Activated T-helper 1 cell treated with anti-CD3 and anti-CD28 coated beads, Interleukin-2, amount 50 U/mL, for 16 hours (primary cell): ENCODE measurements at places on chromosomes 3 and 15.
A peak's percentile ranks its signal among the peaks of the same experiment; 100 is the strongest.

DNA sequence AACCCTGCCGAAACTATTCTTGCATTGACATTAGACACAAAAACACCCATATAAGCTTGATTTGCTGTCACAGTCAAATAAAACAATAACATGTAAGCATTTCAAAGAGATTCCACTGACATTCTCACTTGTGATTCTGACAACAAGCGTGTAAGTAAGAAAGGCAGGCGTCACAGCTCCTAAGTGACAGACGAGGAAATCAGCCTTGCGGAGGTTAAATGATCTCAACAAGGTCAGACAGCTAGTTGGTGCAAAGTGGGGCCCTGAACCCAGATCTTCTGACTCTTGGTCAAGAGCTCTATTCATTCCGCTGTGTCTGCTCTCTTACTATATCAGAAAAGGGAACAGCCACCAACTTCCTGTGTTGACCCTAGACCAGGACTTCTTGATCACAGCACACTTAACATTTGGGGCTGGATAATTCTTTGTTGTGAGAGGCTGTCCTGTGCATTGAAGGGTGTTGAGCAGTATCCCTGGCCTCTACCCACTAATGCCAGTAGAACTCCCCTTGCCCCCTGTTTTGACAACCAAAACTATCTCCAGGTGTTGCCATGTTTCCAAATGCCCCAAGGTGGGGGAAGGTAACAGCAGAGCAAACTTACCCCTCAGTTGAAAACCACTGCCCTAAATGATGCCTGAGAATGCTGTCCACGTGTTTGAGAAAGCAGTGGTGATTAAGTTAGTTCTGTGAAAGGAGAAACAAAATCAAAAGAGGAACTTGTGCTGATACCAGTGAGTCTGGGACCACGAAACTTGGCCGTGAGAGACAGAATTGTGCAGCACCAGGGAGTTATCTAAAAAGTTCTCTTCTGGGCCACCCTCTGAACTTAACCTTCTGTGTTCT is 86.1 kb downstream of the LIPC start:
- DNase-seq, result no peak

DNA sequence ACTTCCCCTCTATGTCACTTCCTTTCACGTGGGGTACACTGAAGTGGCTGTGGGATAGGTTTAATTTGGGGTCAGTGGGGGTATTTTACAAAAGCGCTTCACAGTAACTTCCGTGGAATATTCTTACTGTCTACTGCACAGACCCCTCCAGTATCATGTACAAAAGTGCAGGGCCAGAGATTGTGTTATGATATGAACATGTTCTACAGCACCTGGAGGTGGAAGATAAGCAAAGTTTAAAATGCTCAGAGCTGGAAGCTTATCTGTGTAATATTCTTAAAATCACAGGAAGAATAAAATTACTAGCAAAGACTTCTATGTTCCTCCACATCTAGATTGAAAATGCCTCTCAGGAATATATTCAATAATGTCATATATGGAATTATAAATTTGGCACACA is 84.1 kb upstream of the TRIM42 start:
- DNase-seq, result no peak

DNA sequence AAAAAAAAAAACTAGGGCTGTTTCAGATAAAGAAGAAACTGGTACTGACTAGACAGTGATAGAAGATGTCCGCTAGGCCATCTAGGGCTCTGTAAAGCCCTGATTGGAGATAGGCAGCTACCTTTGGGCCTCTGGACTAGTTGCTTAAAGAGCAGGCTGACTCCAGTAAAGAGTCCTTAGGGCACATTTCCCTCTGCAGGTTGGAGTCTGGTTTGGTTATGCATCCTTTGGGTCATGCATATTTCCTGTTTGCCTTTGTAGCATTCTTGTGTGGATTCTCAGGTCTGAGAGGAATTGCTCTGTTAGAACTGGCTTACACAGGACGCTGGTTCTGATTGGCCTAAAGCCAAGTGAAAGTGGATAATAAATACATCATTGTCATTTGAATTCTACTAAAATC is 165.5 kb upstream of the LRRN1 start:
- DNase-seq, result no peak

DNA sequence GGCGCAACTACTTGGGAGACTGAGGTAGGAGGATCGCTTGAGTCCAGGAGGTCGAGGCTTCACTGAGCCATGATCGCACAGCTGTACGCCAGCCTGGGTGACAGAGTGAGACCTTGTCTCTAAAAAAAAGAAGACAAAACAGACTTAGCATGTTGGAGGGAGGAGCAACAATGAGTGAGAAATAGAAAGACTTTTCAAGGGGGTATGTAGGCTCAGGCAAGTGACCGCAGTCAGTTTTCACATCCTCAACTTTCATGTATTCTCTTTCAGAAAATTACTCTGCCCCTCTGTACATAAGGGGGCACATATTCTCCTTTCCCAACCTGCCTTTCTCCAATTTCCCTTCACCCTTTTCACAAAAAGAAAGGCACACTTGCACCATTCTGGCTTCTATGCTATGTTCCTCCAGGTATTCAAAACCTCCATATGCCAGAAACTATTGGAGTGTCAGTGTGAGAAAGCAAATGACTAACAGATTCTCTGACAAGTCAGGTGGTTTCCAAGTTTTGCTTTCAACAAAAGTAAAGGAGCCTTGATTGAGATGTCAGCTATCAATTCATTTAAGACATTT is 7.6 kb downstream of the NSUN3 start:
- no peak for DNase-seq

- DNase-seq, result no peak
Observed at GRCh38 chr15:64288577-64288976, 67.4 kb downstream of the CSNK1G1 start.

GRCh38 chr3:11846281-11847266 is at the start of gene TAMM41:
TSS of gene TAMM41 (minus strand) at chr3:11846885. CDS start at chr3:11846636, 249 bp downstream.
- peak; percentile 81 for DNase-seq

DNA sequence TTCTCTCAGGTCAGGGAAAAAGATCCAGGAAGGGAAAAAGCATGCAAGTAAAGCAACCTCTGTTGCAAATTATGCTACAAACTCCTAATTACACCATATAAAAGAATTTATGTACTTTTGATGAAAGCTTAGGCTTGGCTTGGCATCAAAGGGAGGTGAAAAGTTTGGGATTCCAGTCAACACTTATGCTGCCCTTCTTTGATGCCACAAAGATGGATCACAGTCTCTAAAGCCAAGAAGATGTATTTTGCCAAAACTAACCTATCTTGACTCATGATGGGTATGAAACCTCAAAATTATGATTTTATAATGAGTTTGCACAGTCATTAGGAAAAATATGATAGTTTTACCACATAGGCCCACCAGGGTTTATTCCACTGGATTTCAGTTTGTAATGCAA is 101.0 kb upstream of the CCDC80 start:
- no peak for DNase-seq

GRCh38 chr3:54630101-54630623 is 297.7 kb downstream of the LRTM1 start:
- DNase-seq, result no peak

DNA sequence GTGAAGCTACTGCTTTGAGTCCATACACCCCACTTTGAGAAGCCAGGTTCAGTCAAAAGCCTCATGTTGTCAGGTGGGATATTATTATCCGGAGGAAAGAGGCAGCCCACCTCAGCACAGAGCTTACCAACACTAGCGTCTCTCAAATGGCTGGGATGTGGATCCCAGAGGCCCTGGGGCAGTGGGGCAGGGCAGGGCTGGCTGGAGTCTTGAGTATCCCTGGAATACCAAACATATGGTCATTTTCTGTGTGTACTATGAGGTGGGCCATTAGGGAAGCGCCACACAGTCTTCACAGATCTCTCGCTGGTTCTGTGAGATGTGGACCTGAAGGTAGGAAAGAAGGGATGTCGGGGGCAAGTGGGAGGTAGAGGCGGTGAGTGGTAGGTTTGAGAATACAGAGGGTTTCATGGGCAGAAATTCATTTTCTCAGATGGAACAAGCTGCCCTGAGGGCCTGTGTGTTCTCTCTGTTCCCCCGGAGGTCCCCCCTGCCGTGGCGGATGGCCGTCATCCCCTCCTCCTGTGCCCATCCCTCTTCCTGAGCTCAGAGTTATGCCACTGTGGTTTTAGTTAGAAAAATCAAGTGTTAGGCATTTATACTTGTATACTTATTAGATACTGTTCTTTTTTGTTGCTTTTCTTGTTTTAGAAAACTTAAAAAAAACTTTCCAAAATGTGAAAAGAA is 66.4 kb downstream of the USP13 start:
- DNase-seq, result no peak

- no peak for DNase-seq
Observed at GRCh38 chr15:35309886-35310285, 224.8 kb upstream of the NANOGP8 start.

DNA sequence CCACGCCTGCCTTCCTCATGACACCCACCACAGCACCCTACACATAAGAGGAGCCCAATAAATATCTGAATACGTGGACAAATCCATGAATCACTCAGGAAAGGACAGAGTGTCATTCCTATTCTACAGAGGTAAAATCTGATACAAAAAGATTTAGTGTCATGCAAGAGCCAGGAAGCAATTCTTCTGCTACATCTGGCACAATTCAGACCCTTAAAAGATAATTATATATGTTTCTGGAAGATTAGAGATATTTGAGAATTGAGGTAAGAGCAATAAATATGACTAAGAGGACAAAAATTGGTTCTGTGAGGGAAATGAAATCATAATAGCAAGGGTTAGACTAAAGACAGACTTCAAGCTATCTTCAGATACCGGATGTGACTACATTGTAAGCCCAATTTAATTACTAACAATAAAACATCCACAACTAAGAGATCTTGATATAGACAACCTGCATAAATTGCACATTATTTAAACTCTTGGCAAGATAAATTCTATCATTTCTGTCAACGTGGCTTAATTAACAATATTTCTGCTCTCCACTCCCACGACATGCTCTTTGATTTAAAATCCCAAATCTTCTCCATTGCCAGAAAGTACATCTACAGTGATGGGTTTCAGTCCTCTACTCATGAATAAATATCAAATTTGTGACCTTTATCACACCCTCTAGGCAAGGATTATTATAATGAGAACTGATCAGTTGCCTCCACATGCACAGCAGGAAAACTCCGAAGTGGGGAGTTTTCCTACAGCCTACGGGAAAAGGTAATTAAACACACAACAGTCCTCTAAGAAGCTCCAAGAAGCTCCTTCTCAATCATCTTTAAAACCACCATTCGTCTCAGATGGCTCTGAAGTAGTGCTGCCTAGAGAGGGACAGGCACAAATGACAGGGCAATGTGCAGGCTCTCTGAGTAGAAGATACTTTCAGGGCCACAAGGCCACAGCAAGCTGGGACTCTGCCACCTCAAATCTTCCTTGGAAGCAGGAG is 32.6 kb downstream of the MB21D2 start:
- no peak for DNase-seq

DNA sequence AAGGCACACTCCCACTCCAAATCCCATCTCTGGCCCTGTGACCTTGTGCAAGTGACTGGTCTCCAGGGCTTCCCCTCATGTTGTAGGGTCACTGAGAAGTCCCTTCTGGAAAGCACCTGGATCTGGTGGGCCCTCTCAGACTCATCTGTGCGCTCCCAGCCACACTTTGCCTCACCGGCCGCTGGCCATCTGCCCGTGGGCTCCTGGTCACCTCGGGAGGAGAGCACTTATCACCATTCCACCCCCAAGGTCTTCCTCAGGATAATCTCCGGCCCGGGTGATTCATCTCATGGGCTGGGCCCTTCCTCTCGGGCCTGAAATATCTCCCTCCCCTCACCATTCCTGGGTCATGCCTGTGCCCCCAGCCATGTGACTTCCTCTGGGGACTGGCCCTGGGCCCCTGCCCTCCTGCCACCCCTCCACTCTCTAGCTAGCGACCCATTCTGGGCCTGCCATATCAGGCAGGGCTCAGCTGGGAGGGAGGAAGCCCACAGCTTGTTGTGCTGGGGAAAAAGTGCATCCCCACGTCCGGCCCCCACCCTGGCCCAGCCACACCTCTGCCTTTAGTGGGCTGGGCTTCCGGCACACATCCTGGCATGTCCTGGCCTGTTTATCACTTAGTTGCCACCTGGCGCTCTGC is 10.6 kb upstream of the WNT7A start:
- DNase-seq, result no peak

DNA sequence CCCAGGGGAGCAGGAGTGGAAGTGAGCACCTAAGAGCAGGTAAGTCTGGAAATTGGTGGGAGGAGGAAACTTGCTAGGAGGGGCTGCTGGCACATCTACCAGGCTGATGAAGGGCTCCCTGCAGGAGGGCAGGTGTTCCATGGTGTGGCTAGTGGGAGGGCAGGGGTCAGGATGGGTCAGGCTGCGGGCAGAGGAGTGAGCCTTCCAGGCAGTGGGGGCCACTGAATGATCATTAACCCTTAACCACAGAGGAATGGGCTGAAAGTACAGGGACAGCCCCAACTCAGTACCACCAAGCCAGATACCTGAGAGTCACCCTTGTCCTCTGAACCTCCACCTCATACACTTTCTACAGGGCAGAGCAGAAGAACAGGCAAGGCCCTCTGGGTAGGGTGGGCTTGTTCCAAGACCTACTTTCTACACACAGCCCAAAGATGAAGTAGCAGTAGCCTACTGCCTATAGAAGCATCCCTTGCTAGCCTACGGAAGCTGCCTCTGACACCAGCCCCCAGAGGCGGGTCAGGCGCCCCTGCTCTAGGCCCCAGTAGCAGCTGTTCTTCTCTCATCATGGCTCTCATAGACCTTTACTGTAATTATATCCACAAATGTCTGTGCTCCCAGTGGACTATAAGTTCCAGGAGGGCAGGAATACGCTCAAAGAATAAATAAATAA is 4.6 kb downstream of the RAB6B start:
- DNase-seq, result no peak

DNA sequence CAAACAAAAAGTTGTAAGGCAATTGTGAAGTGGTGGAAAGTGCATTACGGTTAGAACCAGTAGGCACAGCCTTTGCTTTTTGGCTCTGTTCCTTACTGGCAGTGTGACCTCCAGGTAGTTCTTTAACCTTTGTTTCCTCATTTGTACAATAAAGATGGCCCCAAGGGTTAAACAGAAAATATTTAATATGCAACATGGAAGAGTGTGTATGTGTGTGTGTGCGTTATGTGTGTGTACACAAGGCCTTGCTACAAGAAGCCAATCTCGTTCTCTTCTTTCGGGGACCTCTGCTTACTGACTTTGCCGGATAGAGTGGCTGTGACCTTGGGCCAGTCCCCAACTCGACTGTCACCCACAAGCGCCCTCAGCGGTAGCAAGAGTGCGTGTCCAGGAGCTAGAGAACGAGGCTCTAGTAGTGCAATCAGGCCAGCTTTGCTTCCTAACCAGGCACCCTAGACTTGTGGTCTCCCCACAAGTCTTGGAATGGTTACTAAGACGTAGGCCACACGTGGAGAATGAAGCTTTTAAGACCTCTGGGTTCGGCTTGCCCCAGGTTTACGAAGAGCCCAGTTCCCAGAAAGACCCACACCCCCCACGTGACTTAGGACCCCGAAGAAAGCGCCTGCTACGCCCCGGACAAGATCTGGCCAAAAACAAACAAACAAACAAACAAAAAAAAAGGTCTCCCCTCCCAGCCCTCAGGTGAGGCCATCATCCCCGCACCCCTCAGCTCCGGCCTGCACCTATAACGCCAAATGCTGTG is 593 bp downstream of the CIAO2A start:
- no peak for DNase-seq

- DNase-seq, result no peak
Observed at GRCh38 chr3:79154865-79155264, 612.9 kb downstream of the ROBO1 start.

DNA sequence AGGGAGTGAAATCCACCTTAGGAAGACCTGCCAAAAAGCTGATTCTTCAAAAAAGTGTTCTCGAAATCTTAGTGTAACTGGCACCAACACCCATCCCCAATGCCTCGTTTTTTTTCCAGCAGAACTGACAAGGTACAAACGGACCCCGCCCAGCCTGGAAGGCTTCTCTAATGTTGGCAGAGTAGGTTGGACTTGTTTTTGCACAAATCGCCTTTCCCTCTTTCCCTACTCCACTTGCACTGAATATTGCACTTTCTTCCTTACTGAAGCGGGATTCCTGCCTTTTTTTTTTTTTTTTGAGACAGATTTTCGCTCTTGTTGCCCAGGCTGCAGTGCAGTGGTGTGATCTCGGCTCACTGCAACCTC is 544 bp upstream of the TIMMDC1 start:
- no peak for DNase-seq
